Activated CD4-positive, alpha-beta T cell treated with anti-CD3 and anti-CD28 coated beads, Interleukin-2, amount 50 U/mL, for 4 hours (primary cell): ENCODE measurements at places on chromosomes 7 and 10.

- no peak for DNase-seq
Measured at GRCh38 chr10:110637558-110638053, 6.5 kb upstream of the RBM20 start.

GRCh38 chr10:124607693-124608092, 136.5 kb downstream of the FAM53B start:
- no peak for DNase-seq

DNA sequence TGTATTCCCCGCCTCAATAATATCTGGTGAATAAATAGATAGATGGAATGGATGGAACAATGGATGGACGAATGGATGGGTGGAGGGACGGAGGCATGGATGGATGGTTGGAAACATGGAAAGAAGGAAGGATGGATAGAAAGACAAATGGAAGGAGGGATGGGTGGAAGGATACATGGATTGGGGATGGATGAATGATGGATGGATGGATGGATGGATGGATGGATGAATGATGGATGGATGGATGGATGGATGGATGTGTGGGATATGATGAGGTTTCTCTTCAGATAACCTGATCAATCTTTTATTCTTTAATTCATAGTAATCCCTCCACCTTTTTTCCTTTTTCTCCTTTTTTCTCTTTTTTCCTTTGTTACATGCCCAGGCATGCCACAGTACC, 3.0 kb upstream of the AKR1B15 start:
- no peak for DNase-seq

GRCh38 chr10:79939969-79940368, 8.9 kb downstream of the SFTPD start:
- no peak for DNase-seq

GRCh38 chr10:69446650-69447151, 4.6 kb upstream of the TSPAN15 start:
- DNase-seq, result no peak

DNA sequence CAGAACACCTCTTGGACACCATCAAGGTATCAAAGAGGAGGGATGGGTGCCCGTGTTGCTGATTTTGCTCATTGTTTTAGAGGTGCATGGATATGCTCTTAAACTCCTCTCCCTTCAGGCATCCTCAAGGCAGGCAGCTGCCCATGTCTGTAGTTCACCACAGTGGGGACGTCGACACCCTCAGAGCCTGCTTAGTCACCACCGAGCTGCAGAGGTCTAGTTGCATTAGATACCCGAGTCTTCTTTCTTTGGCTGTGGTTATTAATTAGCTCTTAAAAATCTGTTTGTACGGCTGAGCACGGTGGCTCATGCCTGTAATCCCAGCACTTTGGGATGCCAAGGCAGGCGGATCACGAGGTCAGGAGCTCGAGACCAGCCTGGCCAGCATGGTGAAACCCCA, 24.7 kb upstream of the TSPAN13 start:
- no peak for DNase-seq

DNA sequence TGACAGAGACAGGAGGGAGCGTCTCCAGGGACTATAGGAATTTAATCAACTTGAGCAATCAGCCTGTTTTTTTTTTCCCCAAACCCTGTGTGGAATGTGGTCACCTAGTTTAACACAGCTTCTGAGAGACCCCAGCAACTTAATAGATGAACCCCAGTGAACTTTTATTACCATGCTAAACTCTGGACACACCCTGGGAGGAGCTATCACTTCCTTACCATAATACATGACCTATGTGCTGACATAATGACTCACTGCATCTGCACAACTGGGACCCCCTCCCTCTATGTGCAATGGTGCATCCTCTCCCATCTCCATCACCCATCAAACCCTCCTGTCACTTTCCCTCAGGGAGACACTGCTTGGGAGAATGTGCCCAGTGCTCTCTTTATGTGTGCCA, 83.7 kb downstream of the EPC1 start:
- no peak for DNase-seq

DNA sequence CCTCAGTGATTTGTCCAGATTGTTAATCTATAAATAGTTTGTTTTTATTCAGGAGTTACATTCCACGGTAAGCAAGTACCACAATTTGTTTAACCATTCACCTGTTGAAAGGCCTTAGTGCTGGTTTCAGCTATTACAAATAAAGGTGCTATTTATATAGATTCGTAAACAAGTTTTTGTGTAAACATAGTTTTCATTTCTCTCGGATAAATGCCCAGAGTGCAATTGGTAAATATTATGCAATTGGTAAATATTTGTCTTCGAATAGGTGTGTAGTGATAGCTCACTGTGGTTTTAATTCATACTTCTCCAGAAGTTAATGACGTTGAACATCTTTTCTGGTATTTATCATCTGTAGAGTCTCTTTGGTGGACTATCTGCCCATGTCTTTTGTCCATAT, 76.4 kb upstream of the RSU1 start:
- DNase-seq, result no peak

DNA sequence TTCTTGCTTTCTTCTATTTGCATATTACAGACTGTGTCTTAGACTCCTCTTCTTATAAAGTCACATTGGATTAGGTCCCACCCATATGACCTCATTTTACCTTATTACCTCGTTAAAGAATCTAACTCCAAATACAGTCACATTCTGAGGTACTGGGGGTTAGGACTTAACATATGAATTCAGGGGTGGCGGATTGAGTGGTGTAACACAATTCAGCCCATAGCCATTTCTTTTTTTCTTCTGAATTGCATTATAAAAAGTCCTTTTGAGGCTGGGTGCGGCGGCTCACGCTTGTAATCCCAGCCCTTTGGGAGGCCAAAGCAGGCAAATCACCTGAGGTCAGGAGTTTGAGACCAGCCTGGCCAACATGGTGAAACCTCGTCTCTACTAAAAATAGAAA, 6.8 kb upstream of the HERC4 start:
- no peak for DNase-seq

GRCh38 chr7:159042581-159043101, 102.0 kb downstream of the VIPR2 start:
- no peak for DNase-seq

DNA sequence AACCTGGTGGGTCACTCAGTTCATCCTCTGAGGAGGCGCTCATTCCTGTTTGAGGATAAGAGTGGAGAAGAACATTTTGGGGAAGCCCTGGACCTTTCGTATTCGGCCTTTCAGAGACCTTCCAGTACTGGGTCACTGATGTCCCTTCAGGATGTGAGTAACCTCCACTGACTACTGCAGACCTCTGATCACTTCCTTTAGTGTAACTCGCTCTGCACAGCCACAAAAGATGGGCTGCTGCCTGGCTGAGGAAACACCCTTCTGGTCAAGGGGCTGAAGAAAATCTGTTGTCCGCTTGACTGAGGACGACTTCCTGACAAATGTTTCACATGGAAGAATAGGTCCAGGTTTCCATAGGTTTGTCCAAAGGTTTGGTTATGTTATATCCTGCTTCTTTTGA, 15.9 kb upstream of the TBXAS1 start:
- DNase-seq, result no peak

DNA sequence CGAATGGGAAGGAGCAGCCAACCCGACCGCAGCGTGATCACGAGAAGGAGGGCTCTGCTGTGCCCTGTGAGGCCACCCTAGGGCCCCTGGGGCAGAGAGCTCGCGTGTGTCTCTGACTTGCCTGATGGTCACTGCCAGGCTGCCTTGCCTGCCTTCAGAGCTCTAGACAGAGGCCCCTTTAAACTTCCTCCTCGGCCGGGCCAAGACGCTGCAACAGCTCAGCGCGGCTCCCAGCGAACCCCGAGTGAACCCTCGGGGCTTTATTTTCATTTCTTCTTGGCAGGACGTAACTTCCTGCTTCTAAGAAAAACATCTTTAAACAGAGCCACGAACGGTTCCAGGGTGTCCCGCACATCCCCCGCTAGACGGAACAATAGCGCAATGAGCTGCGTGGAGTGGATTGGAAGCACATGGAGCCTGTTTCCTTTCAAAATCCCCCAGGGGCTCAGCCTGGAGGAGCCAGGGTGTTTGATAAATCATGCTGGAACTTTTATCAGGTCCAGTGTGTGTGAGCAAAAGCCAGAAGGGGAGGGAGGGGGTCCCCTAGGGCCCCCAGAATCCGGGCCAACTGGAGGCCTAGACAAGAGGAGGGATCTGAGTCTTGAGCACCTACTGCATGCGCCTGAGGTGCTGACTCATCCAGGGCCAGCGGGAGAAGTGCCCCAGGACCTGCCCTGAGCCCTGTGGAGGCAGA, 134.1 kb upstream of the GDF10 start:
- peak; percentile 23 for DNase-seq

- DNase-seq, result no peak
Measured at GRCh38 chr10:3671386-3671955, 113.5 kb downstream of the KLF6 start.
